ENCODE measurements at places on chromosomes 1 and 21. TPM values are rescaled to one million over a fixed set of nuclear protein-coding genes. Genes with fewer than 3 reads are reported as not detected.

PTGER3 gene
- 0.12 TPM for total RNA-seq

NBPF10 gene
- 2.8 TPM for total RNA-seq

GRCh38 chr1:19743793-19744192 is 55.9 kb downstream of the TMCO4 start:
- DNase-seq = no peak

F3 gene
- total RNA-seq = not detected

DNA sequence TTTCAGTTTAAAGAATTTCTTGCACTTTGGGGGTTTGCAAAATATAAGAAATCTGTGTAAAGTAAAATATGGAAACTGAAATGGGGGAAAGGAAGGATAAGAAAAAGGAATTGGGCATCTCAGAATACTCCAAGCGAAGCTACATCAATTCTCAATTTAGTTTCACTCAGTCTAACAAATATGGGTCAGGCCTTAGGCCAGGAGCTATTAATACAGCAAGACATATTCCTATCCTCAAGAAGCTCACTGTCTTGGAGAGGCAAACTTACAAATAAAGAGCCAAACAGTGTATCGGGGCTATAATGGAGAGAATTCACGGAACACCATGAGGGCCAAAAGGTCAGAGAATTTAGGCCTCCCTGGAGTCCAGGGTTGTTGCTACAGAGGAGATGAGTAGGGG is 43.0 kb upstream of the CCDC190 start:
- DNase-seq = no peak

SNX7 gene
- not detected for total RNA-seq

- no peak for DNase-seq
Measured at GRCh38 chr1:215667761-215668160, 100.7 kb downstream of the KCTD3 start.

PSRC1 gene
- total RNA-seq = 34.5 TPM

PDC gene
- not detected for total RNA-seq

DNA sequence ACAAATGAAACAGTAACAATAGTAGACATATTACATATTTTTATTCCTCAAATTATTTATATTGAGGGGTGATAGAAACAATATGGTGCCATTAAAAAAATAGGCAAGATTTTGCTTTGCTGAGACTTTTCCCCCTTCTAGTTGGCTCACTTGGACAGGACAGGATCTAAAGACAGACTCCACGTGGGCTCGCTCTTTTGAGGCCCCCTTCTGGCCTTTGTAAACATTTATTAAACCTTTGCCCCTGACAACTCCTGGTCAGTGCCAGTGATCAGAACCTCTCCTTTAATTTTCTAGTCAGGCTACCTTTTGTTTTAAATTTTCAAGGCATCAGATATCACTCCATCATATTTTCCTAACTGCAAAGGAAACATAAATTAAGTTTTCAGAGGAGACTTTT is 49.7 kb upstream of the IFI44L start:
- DNase-seq = no peak

INAVA gene
- total RNA-seq = not detected

CFHR1 gene
- total RNA-seq = not detected

NBPF6 gene
- not detected for total RNA-seq

DNA sequence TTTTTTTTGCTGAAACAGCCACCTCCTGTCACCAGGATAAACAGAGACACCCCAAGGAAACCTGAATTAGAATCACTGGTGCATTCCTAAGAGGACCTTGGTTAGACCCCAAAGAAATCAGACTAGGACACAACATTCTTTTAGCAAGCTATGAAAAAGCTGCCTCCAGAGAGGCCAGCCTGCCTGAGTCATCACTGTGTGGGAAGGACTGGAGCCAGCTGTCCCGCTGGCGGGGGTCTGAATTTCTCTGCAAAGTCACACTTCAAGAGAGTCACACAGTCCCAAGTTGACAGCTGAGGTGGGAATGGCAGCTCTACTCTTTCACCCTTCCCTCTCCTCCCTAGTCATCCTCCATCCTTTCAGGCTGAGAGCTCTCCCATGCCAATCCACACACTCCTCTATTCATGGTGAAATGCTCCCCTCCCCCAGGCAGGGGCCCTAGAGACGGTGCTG is 405.0 kb upstream of the POU3F1 start:
- DNase-seq = no peak

All from activated CD4-positive, alpha-beta T cell treated with anti-CD3 and anti-CD28 coated beads, Interleukin-2, amount 10 ng/mL, durations not matched to agents 7 days and 5 days (primary cell).